DMS79 treated with DMSO at 0.1 percent for 48 hours (cell line): ENCODE measurements at places on chromosomes 16 and 17.

GRCh38 chr16:57062329-57062728 lies 30.1 kb upstream of the CPNE2 start:
- no peak for DNase-seq

DNA sequence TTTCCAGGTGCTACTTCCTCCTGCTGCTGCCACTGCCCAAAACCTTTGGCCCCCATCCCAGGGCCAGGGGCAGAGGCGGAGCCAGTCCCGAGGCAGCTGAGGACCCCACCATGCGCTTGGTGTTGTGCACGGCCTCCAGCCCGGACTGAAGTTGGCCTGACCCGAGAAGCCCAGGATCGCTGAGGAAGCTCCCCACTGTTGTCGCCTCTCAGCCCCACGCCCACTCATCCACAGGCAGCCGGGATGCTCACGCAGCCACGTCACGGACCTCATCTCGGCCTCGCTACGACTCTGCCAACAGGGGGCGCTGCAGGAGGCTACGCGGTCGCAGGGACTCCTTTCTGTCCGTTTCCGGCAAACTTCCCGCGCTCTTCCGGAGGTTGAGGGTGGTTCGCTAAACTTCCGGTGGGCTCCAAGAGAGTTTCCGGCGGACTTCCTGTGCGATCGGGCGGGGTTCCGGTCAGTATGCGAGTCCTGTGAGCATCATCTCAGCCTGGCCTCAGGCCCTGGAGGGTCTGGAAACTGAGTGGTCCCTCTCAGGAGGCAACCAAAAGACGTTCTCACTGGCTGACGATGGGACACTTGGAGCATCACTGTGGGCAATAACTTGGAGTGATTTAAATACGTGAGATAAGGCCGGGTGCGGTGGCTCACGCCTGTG lies 12.4 kb downstream of the ZG16B start:
- no peak for DNase-seq

DNA sequence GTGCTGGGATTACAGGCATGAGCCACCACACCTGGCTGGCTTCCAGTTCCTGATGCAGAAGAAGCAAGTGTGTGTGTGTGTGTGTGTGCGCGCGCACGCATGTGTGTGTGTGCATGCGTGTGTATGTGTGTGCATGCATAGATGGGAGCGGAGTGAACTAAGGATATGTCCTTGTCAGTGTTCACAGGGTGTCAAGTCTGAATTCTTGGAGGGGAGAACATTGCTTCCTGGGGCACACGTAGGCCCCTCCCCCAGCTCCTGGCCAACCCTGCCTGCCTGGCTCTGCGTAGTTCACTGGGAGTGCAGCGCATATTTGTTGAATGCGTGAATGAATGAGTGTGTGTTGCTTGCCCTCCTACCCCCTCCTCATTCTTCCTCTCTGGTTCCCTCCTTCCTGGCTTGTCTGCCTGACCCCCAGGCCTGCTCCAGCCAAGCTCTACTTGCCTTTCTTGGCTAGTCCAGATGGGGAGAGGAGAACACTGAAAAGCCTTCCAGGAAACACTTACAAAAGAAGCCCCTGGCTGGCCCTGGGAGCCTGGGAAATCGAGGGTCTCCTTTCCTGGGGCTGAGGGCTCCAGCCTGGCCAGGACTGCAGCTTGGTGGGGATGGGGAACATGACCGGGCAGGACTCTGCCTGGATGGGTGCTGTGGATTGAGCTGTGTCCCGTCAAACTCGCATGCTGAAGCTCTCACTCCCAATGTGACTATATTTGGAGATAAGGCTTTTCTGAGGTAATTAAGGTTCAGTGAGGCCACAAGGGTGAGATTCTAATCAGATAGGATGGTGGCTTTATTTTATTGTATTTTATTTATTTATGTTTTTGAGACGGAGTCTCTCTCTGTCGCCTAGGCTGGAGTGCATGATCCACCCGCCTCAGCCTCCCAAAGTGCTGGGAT lies 27.9 kb downstream of the IGFBP4 start:
- no peak for DNase-seq

DNA sequence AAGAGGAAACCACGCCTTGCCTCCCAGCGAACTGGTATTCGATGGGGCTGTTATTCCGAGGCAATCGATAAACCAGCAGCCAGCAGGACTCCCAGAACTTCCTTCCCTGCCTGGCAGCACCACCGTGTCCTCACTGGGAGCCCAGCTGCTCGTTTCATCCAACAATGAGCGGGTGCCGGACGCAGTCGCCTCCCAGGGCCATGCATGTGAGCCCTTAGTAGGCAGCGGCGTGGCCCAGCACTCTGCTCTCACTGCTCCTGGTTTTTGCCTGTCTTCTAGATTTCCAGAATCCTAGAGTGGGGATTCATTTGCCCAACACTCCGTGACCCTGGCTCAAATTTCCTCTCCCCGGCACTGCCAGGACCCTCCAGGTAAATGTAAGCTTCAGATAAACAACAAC lies 29.1 kb upstream of the RASD1 start:
- no peak for DNase-seq

GRCh38 chr17:8109661-8110455 lies 8.5 kb downstream of the ALOXE3 start:
- peak; percentile 36 for DNase-seq

GRCh38 chr17:921161-921560 lies 58.4 kb downstream of the NXN start:
- no peak for DNase-seq

- no peak for DNase-seq
These were observed 59.1 kb downstream of the TIMM22 start for GRCh38 chr17:1055751-1056645.

DNA sequence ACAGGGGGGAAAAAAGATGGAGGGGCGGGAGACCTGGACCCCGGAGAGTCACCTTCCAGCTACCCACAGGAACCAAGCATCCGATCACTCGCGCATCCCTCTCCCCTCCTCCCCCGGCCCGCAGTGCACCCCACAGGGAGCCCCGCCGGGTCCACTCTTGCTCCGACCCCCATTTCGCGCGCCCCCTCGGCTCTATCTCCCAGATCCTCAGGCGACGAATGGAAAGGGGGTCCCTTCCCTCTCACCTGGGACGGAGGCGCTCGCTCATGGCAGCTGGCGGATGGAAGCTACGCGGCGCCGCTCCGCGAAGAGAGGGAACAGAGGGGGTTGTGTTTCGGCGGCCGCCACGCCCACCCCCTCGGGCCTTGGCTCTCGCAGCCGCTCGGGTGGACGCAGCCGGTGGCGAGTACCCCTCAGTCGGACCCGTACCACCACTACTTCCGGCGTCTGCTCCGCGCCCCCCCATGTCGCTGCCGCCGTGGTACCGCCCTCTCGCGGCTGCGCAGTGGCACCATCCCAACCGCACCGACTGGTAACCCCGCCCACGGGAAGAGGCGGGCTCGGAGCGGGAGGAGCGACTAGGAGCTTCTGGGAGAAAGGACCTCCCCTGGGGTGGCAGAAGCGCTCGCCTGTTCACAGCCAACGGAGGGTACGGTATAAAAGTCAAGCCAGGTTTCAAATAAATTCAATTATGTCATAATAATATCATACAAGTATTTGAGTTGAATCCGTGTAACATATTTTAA lies 29.7 kb downstream of the CPSF4L start:
- DNase-seq, result peak; percentile 78

GRCh38 chr16:11045846-11046245 lies 101.5 kb downstream of the CLEC16A start:
- no peak for DNase-seq

DNA sequence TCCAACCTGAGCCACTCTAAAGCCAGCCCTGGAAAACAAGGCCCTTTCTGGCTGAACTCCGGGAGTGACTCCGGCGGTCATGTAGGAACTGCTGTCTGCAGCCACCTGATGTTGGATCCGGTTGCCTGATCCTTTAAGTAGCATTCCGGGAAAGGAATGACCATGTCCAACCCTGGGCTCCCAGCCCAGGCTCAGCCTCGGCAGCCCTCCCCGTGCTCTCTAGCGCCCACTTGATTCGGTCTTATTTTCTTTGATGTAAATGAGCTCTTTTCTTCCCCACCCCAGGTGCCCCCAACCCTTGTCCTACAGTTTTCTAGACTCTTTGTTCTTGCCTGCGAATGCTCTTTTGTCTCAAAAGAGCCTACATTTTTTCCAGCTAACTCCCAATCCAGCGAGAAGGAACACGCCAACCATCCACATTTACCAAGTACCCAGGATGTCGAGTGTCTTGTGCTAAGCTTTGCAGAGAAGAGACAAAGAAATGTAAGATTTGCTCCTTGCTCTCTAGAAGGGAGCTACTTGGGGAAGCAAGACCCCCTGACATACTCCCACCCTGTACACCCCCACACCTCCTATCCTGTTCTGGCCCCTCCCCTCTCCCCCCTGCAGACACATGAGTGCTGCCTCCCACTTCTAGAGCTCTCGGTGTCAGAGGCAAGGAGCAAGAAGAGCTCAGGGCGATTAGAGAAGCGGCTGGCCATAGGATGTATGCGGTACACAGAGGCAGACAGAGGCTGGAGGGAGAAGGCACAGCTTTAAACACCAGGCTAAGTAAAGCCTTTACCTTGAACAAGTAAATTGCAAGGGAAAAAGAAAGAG lies 53.8 kb downstream of the COG7 start:
- peak; percentile 84 for DNase-seq

DNA sequence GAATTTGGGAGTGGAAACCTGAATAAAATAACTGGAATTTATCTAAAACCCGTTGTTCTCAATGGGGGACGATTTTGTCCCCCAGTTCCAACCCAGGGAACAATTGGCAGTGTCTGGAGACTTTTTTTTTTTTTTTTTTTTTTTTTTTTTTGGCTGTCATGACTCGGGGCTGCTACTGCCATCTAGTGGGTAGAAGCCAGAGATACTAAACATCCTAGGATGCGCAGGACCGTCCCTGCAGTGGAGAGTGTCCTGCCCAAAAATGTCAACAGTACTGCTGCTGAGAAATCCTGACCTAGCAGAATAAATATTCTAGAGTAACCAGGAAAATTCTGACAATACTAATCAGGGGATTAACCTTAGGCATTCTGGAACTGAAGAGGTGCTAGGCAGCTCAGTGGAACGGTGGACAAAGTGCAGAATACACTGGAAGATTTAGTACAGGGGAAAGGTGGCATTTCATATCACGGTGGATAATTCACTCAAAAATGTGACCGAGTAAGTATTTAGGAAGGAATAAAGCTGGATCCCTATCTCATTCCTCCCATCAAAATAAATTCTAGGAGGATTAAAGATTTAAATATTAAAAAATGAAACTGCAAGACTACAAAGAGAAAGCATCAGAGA lies 107.6 kb downstream of the SPECC1 start:
- peak; percentile 19 for DNase-seq

DNA sequence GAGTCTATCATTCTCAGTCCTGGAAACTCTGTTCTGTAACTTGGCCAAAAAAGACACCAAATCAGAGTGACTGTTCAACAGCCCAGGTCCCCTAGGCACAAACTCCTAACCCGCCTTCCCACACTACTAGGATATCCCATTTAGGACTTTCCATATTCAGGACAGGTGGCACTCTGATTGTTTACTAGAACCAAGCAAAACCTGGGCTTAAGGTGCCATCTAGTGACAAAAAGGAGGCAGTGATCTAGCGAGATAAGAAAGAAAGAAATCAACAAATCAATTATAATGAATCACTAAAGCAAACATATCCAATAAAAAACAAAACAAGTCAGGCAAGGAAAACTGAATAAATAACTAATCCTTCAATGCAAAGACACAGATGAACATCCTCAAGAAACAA lies 203.9 kb downstream of the CEP112 start:
- no peak for DNase-seq

- DNase-seq, result no peak
These were observed 2.5 kb upstream of the METRNL start for GRCh38 chr17:83076938-83077337.

DNA sequence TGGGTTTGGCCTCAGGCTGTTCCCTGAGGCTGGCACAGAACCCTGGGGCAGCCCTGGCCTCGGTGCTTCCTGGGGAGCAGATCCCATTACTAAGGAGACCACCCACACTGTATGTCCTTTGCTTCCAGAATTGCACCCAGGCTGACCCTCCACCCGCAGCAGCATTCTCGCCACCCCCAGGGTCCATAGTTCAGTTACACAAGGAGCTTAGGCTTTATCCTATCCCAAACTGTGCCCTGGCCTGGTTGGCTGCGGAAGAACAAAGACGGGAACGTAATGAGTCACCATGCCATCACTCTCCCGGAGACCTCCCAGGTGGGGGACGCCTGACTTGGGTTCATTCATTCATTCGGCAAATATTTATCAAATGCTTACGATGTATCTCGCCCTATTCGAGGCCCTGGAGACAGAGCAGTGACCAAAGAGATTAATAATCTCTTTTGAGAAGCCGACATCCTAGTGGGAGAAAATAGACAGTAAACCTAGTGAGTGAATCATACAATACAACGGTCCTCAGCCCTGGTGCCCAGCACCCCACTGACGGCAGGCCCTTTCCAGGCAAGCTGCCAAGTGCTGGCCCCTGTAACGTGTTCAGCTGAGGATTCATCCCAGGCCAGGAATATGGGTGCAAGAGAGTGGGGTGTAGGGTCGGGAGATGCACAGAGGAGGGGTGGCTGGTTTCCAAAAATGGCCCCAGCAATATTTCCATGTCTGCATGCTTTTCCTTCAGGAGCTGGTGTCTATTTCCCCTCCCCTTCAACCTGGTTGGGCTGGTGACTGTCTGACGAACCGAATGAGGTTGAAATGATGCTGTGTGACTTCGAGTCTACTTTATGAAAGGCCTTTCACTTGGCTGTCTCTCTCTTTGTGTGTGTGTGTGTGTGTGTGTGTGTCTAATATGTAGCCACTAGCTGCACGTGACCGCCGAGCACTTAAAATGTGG lies 134.2 kb downstream of the MGAT5B start:
- no peak for DNase-seq

- no peak for DNase-seq
These were observed at the start of gene C1QTNF1 for GRCh38 chr17:79023886-79024771. Gene C1QTNF1, plus strand, starts transcription at chr17:79024169. Its CDS starts 19,800 bp downstream, at chr17:79043969.

DNA sequence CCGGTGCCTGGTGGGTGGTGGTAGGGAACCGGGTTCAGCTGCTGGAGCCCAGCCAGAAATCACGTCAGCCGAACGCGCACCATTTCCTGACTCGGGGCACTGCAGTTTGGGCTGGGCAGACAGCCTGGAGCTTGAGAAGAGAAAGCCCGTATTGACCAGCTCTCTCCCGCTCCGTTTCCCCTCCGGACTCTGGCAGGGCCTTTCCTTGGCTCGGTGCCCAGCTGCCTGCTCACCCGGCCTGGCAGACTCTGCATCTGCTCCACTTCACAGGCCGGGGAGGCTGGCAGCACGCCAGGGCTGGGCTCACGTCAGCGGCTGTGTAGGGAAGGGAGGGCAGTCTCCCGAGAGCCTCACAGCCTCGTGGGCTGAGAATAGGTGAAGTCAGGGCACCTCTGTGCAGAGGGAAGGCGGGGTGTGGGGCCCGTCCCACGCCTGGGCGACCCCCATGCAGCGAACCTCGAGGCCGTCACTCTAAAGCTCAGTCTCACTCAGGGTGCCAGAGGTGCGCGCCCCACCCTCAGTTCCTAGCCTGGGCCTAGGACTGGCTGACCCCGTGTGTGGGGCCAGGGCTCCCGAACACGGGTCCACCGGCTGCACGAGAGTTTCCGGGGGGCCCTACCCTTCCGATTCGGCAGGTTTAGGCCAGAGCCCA lies 59.1 kb downstream of the OR1D5 start:
- peak; percentile 98 for DNase-seq

DNA sequence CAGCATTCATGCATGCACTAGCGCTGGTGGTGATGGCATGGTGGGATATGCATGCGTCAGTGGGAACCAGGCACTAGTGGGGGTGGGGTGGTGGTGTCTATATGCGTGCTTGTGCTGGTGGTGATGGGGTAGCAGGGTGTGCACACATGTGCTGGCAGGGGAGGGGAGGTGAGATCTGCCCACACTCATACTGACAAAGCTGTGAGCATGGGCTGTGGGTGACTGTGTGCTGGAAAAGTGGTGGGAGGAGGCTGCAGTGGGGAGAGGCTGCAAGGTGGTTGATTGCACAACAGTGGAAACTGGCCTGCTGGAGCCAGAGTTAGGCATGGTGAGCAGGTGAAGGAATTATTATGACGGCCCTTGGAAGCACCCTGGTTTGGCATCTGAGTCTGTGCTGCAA lies 31.3 kb upstream of the TEKT1 start:
- no peak for DNase-seq

- DNase-seq, result no peak
These were observed 156.3 kb upstream of the SOX9 start for GRCh38 chr17:71964559-71964958.
